Left kidney (tissue), 8 donors: ENCODE measurements at places on chromosomes 2 and 18. TPM values are rescaled to one million over a fixed set of nuclear protein-coding genes. Genes with fewer than 3 reads are reported as not detected.

The SDC1 gene
- 22.2 TPM for polyA plus RNA-seq

The APLF gene
- 4.8 TPM for polyA plus RNA-seq

The KIAA2012 gene
- polyA plus RNA-seq = 0.12 TPM

The NRP2 gene
- 63.7 TPM for polyA plus RNA-seq

The ZNF516 gene
- 44.3 TPM for polyA plus RNA-seq

The HOXD8 gene
- 170 TPM for polyA plus RNA-seq
